ENCODE measurements at places on chromosomes 7 and 10. TPM values are rescaled to one million over a fixed set of nuclear protein-coding genes. Genes with fewer than 3 reads are reported as not detected.

- no peak overlapping the region for H3K27ac ChIP-seq
- H3K36me3 ChIP-seq: no peaks in the 10 kb centered on the region
- H3K27me3 ChIP-seq: no peaks in the 10 kb centered on the region
- DNase-seq: no peak
- H3K4me3 ChIP-seq: no peak overlapping the region
Measured at GRCh38 chr7:128785738-128786137, 6.0 kb upstream of the CCDC136 start.

GRCh38 chr7:120054376-120055100 is 218.4 kb upstream of the KCND2 start:
- H3K4me3 ChIP-seq: no peak overlapping the region
- no peaks in the 10 kb centered on the region for H3K4me1 ChIP-seq
- DNase-seq: no peak
- H3K27me3 ChIP-seq: no peaks in the 10 kb centered on the region

GRCh38 chr7:117248829-117249228 is 74.0 kb downstream of the WNT2 start:
- no peaks in the 10 kb centered on the region for H3K27me3 ChIP-seq
- H3K4me1 ChIP-seq: no peaks in the 10 kb centered on the region
- no peak overlapping the region for H3K4me3 ChIP-seq
- H3K27ac ChIP-seq: no peak overlapping the region
- no peaks in the 10 kb centered on the region for H3K36me3 ChIP-seq

STEAP1 gene
- 8.7 TPM for total RNA-seq

GJD4 gene
- total RNA-seq: not detected

MMP21 gene
- total RNA-seq: 0.67 TPM

Measured in right atrium auricular region (tissue), 2 donors.